Mucosa of gallbladder (tissue), 1 donor: ENCODE measurements at places on chromosomes 3 and 15.

DNA sequence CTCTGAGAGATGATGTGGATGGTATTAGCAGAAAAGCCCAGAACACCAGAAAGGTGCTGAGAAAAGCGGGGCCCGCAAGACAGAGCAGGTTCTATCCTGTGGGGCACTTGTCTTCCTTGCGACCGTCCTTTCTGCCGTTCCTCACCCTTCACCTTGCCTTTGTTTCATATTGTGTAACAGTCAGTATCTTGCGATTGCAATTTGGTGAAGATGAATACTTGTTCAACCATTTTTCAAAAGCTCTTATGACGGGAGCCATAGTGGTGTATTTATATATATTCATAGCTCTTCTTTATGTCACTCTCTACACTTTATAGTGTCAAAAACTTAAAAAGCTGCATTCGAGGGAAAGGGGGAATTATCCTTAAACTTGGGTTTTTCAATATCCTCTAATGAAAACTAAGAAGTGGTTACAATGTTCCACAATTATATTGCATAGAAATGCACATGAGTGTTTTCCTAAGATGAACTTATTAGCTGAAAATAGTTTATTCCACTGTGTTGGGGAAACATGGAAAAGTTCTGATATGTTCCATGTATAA lies 797 bp downstream of the MAP3K13 start:
- no peak for DNase-seq

DNA sequence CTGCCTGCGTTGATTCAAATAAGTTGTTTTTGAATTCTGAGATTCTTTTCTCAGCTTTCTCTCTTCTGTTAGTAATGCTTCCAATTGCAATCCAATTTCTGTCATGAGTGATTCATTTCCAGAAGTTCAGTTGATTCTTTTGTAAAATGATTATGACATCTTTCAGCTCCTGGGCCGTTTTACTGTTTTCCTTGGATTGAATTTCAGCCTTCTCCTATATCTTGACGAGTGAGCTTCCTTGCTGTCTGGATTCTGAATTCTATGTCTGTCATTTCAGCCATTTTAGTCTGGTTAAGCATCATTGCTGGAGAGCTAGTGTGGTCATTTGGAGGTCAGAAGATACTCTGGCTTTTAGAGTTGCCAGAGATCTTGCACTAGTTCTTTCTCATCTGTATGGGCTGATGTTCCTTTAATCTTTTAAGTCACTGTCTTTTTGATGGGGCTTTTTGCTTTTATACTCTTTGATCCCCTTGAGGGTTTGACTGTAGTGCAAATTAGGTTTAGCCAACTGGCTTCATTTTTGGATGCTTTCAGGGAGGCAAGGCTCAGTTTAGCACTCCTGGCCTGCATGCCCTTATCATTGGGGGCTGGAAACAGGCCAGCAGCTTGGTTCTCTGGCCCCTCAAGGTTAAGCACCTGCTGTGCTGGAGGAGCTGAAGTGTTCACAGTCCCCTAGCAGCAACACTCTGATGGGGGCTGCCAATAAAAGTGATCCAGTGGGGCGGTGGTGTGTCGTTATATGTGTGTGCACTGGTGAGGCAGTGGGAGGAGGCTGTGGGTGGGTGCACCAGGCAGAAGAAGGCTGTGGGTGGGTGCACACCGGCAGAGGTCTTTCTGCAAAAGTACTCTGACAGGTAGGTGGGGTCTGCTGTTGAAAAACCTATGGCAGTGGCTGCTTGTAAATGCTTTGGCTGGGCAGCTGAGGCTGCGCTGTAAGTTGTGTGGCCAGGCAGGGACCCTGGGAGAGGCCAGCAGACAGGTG lies 51.2 kb downstream of the MCTP2 start:
- no peak for DNase-seq

- no peak for DNase-seq
Measured at GRCh38 chr3:71423151-71423906, 160.2 kb downstream of the FOXP1 start.

DNA sequence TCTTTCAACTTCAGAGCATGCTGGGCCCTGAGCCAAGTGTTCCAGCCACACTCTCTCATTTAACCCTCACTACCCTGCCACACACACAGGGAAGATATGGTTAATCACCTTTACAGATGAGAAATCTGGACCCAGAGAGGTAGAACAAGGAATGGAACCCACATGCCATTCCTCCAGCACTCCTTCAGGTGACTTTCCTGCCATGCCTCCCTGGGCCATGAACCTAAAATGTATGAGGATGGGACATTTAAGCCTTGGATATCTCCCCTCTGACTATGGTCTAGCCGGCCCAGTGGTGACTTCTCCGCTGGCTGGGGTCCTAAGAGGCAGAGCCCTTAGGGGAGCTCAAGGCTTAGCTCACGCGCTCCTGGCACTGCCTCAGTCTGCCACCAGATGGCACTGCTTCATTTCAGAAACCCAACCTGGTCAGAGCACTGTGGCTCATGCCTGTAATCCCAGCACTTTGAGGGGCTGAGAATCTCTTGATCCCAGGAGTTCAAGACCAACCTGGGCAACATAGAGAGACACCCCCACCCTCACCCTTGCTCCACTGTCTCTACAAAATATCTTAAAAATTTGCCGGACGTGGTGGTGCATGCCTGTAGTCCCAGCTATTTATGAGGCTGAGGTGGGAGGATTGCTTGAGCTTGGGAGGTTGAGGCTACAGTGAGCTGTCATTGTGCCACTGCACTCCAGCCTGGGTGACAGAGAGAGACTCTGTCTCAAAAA lies 2.2 kb upstream of the DCAF1 start:
- DNase-seq, result peak; percentile 82

DNA sequence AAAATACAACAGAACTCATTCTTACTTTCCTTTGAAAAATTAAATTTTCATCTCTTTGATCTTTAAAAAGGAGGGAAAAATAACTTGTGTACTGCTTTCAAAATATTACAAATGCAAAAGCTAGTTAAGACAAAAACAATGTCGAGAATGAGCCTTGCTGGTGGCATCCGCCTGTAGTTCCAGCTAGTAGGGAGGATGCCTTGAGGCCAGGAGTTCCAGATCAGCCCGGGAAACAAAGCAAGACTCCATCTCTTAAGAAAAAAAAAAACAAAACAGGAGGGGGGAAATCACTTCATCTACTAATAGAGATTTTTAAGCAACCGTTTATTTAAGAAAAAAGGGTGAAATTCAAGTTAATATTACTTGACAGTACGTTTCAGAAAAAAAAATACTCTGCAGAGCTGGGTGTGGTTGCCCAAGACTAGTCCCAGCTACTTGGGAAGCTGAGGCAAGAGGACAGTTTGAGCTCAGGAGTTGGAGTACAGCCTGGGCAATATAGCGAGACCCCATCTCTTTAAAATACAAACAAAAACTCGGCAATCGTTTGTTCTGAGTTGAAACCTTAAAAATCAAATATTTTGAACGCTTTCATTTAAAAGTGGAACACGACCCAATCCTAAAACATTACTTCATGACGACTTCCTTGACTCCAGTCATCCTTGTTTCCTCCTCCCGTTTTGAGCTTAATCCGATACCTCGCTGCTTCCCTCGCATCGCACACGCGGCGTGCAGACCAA lies 1.2 kb downstream of the KPNA1 start:
- DNase-seq, result no peak

- DNase-seq, result no peak
Measured at GRCh38 chr3:143806038-143806437, 42.2 kb downstream of the SLC9A9 start.

DNA sequence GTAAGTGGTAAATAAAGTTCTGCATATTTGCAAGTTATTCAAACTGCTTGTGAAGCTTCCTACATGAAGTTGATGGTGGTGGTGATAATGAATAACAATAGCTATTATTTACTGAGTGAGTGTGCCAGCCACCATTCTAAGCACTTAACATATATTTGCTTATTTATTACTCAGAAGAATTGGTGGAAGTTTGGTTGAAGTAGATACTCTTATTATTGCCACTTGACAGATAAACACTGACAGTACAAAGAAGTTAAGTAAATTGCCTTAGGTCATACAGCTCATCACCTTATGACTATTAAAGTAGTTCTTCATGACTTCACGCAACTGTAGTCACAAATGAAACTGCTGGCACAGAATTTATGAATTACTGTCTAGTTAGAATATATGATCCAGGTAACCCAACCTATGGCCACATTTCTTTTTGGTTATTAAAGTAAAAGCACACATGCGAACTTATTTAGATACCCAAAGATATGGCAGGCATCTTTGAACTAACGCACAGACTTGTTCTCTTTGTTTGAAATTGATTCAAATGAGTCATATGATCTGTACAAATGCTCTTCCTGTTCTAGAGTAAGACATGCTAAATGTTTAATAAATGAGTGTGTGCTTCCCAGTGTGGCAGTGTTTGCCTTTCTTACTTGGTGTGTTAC lies 99.8 kb upstream of the NR2F2 start:
- no peak for DNase-seq

GRCh38 chr3:134211797-134212196 lies 38.9 kb downstream of the RYK start:
- DNase-seq, result no peak

DNA sequence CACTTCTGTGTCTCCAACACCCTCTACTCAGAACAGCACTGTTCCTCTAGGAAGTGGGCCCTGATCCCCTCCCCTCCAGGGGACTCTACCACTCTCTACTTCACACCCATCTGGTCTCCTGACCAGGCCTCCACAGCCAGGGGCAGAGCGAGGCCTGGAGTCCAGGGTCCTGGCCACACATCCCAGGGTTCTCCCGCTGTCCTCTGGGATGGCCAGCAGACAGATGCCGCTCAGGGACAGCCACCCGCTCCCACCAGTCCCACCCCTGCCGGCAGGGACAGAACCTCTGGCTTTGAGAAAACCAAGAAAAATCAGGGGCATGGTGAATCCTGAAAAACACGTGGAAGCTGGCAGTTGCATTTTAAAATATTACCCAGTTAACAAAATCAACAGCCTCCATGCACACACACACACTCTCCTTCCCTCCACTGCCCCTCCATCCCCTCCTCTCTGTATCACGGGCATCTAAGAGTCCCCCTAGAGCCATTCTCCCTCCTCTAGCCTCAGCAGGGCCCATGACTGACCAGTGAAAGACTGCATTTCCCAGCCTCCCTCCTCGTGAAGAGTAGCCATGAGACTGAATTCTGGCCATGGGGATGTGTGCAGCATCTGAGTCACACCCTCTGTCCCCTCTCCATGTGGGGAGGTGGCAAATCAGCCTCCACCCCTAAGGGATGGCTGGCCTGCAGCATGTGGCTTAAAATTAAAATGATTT lies 32.1 kb upstream of the IQSEC1 start:
- DNase-seq, result no peak

GRCh38 chr15:70266412-70267121 lies 168.8 kb upstream of the TLE3 start:
- peak; percentile 78 for DNase-seq

GRCh38 chr3:195587406-195587805 lies 3.7 kb upstream of the APOD start:
- no peak for DNase-seq

DNA sequence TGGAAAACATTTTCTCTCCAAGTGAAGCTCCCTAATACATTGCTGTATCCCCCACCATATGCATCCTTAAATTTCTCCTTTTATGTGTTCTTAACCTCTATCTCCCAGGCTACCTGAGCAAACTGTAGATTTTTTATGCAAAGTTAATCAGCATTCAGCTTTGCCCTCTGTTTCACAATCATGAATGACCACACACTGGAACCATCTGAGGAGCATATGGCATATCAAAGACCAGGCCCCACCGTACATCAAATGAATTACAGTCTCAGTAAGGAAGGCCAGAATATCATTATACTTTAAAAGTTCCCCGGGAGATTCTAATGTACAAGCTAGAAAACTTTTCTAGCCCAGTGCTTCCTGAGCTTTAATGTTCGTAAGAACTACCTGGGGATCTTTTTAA lies 115.5 kb upstream of the NECTIN3 start:
- no peak for DNase-seq

DNA sequence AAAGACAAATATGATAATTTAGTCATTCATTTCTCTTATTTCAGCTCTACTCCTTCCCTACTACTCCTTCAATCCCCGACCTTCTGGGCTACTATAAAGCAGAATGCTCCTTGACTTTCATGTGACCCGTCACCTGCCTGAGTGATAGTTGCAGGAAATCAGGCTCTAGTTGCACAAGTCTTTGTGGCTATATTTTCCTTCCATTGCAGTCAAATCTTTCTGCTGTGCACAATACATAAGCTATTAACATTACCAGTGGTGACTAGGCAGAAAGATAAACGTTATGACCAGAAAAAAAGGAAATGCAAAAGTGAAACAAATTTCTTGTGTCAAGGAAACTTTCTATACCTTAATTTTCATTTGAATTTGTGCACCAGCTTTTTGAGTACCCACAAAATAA lies 2.3 kb downstream of the SUCNR1 start:
- no peak for DNase-seq

DNA sequence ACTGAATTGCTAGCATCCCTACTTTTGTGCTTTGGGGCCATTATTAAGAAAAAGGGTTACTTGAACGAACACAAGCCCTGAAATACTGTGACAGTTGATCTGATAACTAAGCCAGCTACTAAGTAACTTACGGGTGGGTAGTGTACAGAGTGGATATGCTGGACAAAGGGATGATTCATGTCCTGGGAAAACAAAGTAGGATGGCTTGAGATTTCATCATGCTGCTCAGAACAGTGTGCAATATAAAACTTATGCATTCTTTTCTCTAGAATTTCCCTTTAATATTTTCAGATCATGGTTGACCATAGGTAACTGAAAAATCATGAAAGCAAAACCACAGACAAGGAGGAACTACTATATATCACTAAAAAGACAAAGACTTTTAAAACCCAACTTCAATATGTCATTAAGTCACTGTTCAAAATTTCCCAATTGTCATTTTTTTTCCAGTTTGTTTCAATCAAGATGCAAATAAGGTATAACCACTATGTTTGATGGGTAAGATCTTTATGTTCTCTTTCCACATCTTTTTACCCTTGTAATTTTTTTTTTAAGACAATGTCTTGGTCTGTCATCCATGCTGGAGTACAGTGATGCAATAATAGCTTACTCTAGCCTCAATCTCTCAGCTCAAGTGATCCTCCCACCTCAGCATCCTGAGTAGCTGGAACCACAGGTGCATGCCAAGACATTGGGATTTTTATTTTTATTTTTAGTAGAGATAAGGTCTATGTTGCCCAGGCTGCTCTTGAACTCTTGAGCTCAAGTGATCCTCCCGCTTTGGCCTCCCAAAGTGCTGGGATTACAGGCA lies 67.7 kb downstream of the IFT80 start:
- no peak for DNase-seq

- DNase-seq, result no peak
Measured at GRCh38 chr3:43587303-43587702, 34.5 kb downstream of the ANO10 start.

DNA sequence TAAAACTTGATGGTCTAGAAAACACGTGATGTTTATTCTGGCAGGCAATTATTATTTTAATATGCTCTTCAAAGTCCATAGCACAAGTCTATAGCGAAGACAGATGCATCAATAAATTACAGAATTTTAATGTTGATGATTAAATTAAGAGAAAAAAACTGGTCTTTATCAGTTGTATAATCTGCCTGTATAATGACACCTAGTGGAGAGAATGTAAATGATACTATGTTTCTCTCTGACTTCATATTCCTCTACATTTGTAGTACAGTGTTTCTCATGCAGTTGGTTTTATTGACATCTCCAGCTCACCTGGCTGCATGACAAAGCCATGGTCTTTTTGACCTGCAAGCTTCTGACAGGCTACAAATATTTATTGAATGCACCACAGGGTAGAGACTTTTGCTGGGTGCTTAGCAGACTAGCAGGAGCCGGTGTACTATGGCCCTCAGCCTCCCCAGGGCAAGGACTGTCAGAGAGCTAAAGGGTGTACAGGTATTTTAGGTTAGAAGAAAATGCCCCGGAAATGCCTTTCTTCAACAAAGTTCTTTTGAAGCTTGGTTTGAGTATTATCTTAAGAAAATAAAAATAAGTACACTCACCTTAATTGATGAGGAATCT lies 289.9 kb downstream of the GAP43 start:
- DNase-seq, result no peak

- DNase-seq, result peak; percentile 65
Measured at GRCh38 chr15:77160562-77161478, 89.9 kb upstream of the TSPAN3 start.
